ENCODE measurements at places on chromosomes 16 and 17. TPM values are rescaled to one million over a fixed set of nuclear protein-coding genes. Genes with fewer than 3 reads are reported as not detected.

The CNGB1 gene
- polyA plus RNA-seq, result under 0.01 TPM

The CA4 gene
- polyA plus RNA-seq, result 12.3 TPM

The SLC5A11 gene
- polyA plus RNA-seq, result 0.18 TPM

The FOXN1 gene
- 0.01 TPM for polyA plus RNA-seq

The ATP6V0A1 gene
- polyA plus RNA-seq, result 17.6 TPM

The SCNN1G gene
- 1.4 TPM for polyA plus RNA-seq

The TOP2A gene
- polyA plus RNA-seq, result 0.58 TPM
